ENCODE measurements at places on chromosomes 3 and 15.
A peak's percentile ranks its signal among the peaks of the same experiment; 100 is the strongest.

DNA sequence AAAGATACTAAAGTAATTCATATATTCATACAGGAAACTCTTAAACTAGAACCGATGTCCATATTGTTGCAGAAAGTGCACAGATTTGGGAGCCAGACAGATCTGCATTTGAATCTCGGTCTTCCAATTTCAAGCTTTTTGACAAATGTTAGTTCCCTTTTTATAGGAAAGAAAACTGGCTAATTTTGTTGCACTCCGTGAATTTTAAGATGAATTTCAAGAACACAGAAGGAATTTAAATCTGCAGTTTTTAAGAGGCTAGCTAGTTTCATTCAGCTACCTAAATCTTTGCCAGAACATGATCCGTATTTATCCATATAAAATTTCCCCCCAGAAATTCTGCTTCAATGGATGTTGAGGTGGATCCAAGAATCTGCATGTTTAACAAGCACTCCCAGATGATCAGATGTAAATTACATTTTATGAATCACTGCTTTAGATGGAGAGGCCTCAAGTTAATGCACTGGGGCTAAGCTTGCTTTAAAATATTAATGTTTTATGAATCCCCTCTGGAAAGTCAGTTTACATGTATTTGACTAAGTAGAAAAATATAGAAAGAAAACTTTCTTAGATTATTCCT lies 1296.3 kb upstream of the CADM2 start:
- no peak for DNase-seq

DNA sequence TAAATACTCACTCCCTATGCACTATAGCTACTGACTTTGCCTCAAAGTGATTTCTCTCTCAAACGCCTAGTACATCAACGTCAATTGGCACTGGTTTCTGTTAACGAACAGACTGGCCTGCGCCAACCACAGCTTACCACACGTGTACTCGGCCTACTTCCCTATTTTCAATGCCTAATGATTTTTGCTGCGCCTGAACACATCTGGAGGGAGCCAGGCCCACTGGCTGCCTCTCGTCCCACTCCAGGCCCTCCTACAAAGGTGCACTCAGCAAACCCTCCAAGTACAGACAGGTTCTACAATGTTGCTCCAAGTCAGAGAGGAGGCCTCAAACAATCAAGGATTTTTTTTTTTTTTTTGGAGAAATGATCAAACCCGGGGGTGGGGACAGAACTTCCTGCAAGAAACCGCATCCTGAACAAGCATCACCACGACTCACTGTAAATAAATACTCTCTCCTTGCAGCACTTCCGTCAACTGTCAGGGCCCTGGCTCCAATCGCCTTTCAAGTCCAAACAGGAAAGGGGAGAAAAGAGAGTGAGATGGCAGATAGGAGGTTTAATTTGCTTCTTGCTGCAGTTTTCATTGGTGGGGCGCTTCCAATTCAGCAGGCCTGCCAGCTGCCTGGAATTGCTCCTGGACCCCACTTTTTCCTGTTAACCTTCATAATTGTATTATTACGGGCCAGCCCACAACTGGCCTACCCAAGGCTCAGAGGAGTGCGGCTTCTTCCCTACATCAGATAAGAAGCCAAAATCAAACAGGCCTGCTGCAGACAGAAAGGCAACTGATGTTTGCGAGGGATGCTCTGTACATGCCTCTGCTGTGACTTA lies 139.3 kb downstream of the FOXP1 start:
- peak; percentile 35 for DNase-seq

DNA sequence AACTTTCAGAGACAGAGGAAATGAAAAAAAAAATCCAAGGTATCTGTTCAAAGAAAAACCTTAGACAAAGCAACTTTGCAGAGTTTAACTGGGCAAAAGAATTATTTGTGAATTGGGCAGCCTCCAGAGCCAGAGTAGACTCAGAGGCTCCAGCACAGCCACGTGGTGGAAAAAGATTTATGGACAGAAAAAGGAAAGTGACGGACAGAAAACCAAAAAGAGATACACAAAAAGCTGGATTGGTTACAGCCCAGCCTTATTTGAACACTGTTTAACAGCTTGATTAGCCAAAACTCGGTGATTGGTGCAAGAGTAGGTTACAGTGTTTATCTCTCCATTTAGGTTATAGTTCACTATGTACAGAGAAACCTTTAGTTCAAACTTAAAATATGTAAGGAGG lies 23.7 kb upstream of the GPD1L start:
- DNase-seq: no peak

DNA sequence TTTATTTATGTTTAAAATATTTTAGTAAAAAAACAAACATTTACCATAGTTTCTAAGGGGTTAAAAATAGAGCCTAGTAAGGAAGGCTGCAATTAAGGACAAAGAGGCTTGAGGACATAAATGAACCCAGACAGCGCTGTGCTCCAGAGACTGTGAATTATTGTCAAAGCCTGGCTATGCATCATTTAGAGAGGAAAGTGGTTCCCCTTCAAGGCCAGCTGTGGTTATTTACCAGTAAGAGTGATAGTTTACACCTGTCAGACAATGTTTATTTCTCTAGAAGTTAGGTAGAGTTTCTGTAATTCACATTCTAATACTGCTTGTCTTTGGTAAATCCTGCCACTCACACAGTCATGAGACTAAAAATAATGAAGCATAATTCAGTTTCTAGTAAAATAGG lies 32.4 kb upstream of the PIK3R4 start:
- no peak for DNase-seq

DNA sequence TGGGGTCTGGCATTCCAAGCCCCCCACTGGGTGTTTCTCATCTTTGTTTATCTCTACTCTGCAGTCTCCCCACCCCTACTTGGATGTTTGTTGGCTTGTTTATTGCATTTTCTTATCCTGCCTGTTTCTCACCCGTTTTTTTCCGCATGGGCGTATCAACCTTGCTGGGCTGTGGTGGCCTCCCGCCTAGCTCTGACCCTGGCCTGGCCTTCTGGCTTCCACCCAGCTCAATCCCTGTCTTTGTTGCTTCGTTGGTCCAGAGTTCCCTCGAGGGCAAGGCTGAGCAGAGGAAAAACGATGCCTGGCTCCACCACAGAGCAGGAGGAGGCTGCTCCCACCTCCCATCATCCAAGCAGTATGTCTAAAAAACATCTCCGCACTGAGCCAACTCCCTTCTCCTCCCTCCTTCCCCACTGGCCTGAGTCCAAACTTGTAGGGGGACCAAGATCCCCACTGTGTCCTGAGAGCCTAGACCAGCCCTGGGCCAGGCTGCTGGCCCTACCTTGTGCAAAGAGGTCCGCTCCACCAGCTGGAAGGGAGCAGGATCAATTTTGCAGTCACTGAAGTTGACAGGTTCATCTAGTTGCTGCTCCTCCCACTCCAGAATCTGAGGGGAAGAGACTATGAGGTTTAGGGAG lies 9.8 kb downstream of the CLCN2 start:
- no peak for DNase-seq

- DNase-seq: no peak
These were observed 247.7 kb downstream of the ZBTB20 start for GRCh38 chr3:114899186-114899931.

DNA sequence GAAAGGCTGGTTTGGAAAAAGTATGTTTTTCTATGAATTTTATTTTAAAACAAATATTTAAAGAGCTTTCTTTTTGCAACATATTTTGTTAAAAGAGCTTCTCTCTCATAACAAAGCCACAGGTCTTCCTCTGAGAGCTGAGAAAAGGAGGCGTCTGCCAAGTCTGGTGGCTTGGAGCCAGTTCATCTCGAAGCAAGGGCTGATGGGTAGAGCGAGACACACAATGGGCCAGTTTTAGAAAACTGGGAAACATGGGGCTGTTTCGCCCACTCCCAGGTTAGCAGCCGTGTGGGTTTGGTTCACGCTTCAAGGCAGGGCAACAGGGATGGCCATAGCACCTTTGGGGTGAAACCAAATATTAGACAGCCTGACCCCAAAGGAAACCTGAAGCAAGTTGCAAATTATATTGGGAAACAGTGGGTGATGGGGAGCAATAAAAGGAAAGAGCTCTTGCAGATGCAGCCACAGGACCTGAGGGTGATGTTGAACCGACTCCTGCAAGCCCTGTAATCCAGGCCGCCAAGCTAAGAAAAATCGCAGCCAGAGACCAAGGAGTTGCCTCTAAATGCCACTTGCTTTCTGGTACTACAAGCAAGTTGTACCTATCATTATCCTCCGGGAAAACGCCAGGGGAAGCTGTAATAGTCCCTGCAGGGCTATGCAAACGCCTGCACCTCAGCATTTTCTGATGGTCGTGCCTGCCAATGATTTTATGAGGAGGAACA lies 88.4 kb upstream of the GALNT15 start:
- no peak for DNase-seq

GRCh38 chr15:61126811-61127210 lies 102.3 kb downstream of the RORA start:
- DNase-seq: no peak

- DNase-seq: no peak
These were observed 27.7 kb downstream of the PTH1R start for GRCh38 chr3:46905213-46905560.

DNA sequence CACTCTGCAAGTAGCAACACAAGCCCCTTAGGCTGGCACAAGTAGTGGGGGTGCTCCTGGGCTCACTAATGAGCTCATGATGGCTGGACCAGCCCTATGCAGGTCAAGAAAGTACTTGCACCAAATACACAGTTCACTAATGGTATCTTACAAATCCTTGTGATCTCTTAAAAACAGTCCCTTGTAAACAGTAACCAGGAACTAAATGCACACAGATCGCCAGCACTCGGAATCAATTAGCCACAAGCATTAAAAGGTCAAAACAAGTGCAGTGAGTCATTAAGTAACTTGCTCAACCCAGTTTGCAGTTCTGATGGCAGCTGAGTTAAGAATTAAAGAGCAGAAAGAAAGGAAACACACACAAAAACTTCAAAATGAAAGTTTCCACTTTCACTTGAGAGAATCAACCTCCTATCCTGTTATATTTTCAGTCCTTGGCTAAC lies 43.2 kb downstream of the ARHGEF3 start:
- DNase-seq: no peak

GRCh38 chr15:48112242-48112641 lies 8.5 kb upstream of the SLC24A5 start:
- no peak for DNase-seq

- DNase-seq: no peak
These were observed 20.3 kb upstream of the CYP11A1 start for GRCh38 chr15:74387621-74388362.

DNA sequence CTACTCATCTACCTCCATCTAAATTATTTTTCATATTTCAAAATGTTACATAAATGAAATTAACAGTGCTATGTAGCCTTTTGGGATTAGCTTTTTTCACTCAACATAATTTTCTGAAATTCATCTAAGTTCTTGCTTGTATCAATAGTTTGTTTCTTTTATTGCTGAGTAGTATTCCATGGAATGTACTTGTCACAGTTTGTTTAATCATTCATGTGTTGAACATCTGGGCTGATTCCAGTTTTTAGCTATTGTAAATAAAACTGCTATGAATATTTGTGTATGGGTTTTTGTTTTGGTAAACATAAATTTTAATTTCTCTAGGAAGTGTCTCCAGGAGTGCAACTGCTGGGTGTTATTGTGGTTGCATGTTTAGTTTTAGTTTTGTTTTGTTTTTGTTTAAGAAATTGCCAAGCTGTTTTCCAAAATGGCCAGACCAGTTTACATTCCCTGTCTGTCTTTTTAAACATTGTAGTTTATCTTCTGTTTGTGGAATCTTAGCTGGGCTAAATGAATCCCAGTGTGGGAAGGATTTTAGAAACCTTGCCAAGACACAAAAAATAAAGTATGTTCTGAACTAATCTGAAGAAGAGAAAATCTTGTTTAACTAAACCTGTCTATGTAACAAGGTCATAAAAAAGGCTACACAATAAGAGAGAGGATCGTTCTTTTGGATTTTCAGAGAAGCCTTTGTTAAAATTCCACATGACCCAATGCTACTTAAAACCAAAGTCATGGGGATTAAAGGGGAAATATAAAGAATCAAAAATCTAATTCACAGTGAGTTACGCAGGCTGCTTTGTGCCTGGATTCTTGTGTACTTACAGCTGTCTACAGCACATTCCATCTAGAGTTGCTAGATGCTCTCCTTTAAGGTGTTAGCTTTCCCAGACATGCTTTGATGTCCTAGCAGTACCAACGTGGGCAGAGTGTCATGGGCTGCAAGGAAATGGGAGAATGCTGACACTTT lies 129.2 kb upstream of the SUCLG2 start:
- no peak for DNase-seq

- no peak for DNase-seq
These were observed 134.8 kb downstream of the TBC1D2B start for GRCh38 chr15:77942611-77943211.

GRCh38 chr3:186109897-186110803 lies 1.3 kb upstream of the ETV5 start:
- DNase-seq: no peak

DNA sequence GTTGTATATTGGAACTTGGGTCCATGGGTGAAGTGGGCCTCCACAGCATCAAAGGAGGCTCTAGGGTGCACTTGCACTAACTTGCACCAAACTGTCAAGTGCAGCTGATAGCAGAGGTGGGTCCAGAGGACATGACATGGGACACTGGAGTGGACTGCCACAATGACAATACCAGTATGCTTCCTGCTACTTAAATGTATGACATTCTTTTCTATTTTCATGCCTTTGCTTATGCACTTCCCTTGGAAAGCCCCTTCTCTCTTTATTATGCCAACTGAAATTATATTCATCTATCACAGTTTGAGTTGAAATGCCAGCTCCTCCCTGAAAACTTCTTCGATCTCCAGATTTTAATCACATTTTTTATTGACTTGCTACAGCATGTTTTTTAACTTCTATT lies 101.8 kb downstream of the CFAP20DC start:
- DNase-seq: no peak

GRCh38 chr15:89401631-89402517 lies 67.2 kb upstream of the POLG start:
- DNase-seq: no peak

GRCh38 chr3:151443583-151443982 lies 17.3 kb downstream of the IGSF10 start:
- DNase-seq: no peak

All from stimulated activated CD4-positive, alpha-beta T cell treated with anti-CD3 and anti-CD28 coated beads, Interleukin-1b, Interleukin-23, amount 100 ng/mL, for 1 hour (primary cell).